ENCODE measurements at places on chromosomes 7 and 10.

DNA sequence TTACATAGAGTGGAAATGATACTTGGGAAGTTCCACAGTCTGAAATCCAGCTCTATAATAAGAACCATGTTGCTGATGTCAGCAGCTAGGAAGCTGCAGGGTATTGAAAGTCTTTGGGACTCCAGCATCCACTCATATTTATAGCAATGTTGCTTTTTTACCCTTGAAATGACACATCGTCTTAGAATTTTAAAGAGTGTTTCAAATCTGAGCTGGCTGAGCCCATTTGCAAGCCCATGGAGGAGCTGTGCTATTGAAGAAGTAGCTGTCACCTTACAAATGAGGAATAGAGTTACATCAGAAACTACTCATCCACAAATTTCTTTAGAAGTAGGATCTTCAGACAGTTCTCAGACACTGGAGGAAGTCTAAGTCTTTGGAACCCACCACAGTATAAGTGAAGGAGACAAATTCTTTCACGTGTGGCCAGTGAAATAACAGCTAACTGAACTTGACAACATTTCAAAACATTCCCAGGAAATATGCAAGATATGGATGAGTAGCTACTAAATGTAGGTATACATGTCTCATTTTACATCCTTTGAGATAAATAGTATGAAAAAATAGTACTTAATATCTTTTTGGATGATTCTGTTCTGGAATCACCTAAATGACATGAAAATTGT is 203.6 kb downstream of the ZNF365 start:
- no peak for DNase-seq

GRCh38 chr7:135558337-135558767 is 635 bp downstream of the NUP205 start:
- DNase-seq, result peak; percentile 20

- DNase-seq, result no peak
Measured at GRCh38 chr7:23247603-23248335, 1.2 kb downstream of the GPNMB start.

- DNase-seq, result no peak
Measured at GRCh38 chr7:21642422-21642821, 99.6 kb downstream of the DNAH11 start.

DNA sequence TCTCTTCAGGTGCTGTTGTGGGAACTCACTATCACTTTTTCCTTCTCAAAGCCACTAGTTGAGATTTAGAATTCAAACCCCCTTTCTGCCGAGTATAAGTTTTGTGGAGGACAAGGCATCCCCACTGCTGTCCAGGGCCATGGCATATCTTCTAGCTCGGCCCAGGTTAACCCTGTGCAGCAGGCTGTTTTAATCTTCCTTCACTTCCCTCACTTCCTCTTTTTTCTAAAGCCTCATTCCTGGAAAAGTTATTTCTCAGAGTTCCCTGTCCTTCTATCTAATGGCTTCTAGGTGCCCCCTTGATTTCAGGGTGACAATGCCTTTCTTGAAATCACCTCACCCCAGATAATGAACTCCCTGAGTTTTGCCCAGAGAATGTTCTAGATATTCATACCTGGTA is 222.3 kb downstream of the SNX10 start:
- no peak for DNase-seq

DNA sequence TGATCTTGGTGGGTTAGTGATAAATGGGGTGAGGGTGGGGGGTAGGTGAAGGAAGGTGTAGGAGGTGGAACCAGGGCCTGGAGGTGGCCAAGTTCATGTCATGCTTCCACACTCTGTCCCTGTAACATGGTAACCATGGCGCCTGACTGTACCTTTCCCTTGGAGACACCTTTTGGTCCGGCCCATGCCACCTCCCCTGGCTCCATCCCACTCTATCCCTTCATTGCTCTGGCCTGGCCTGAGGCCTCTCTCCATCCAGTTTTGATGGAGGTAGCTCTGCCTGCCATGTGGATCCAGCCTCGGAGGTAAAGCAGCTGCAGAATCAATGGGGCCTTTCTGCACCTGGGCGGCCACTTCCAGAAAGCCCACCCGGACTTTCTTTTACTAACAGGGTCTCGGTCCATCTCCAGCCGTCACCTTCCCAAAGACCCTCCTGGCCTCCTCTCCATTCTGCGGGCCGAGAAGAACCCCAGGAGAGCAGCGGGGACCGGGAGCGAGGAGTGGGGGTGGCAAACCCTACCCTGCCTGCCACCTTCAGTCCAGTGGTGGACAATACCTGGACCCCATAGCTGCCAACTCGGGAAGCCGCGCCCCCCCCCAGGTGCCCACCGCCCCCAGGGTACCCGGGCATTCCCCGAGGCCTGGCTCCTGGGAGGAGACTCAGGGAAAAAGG is 504 bp upstream of the TRRAP start:
- no peak for DNase-seq

DNA sequence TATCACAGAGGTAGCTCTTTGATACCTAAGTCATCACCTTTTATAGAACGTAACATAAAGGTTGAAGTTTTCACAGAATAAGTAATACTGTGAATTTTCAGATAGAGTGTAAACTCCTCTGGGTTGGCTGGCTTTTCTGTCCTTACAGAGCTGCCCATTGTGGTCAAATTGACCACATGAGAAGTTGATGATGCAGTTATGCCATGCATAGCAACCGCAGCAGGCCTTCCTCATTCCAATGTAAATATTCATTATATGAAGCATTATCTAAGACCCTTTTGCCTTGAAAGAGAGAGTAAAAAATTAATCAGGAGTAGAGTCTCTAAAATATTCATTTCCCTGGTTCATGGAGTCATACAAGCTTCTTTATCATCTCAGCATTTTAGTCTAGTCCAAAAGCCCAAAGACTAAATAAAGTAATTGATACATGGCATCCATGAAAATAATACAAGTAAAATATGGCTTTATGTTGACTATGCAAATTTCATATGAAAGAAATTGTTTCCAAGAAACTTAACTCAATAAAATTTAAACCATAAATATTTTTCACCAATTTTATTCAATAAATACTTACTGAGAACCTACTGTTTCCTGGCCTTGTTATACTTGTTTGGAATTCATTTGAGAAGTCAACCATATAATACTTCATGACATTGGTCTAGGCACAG is 516.4 kb downstream of the PCDH15 start:
- DNase-seq, result no peak

DNA sequence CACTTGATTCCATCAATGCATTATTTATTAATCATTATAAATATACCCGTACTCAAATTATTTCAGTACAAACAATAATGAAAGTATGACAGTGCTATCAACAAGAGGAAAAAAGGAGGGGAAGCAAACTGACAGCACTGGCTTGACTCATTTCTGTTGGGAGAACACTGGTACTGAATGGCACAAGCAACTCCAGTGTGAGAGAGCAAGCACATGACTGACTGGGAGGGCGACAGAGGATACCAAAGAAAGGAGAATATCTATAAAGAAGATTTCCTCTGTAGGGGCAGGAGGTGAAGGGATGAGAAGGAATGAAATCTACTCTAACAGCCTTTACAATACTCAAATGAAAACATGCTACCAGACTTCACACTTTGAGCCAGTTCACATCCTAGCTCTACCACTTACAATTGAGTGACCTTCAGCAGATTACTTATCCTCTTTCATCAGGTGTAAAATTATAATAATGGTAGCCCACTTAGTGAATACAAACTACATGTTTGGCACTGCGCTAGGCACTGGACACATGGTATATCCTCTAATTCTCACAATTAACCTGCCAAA is 1.5 kb downstream of the USP54 start:
- DNase-seq, result no peak

DNA sequence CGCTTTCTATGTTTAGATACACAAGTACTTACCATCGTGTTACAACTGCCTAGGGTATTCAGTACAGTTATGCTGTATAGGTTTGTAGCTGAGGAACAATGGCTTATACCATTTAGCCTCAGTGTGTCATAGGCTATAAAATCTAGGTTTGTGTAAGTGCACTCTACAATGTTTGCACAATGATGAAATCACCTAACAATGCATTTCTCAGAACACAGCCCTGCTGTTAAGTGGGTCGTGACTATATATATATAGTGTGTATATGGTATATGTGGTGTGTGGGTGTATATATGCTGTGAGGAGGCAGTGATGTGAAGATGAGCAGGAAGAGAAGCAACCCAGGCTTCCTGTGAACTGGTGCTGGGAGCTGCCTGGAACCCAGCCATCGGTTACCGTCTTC is 65.6 kb upstream of the MKI67 start:
- no peak for DNase-seq

GRCh38 chr7:26497801-26498596 is 206.3 kb downstream of the SNX10 start:
- DNase-seq, result no peak

GRCh38 chr10:120508393-120508792 is 51.4 kb downstream of the PLPP4 start:
- DNase-seq, result no peak

- DNase-seq, result no peak
Measured at GRCh38 chr10:118210276-118210675, 131.8 kb downstream of the FAM204A start.

DNA sequence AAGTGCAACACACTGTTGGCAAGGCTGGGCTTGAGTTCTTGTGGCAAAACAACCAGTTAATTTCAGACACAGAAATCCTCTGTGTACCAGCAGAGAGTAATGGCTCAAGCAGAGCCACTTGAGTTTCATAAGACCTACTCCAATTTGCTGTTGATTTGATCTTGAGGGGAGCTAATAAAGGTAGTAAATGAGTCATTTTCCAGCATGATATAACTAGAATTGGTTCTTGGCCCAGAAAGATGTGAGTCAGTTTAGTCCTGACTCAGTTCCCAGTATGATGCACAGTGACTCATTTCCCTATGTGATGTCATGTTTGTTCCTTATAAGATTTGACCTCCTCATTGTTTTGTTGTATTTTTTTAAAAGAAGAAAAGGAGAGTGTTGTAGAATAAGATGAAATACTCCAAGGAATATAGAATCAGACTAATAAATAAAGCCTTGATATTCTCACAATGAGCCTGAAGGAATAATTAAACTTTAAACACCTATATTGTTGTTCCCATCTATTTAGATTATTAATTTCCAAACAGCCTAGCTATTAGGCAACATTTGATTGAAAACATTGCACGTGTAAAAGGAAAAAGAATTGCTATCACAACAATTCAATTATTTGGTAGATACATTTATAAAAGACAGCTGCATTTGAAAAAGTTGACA is 186.2 kb downstream of the REEP3 start:
- DNase-seq, result no peak

DNA sequence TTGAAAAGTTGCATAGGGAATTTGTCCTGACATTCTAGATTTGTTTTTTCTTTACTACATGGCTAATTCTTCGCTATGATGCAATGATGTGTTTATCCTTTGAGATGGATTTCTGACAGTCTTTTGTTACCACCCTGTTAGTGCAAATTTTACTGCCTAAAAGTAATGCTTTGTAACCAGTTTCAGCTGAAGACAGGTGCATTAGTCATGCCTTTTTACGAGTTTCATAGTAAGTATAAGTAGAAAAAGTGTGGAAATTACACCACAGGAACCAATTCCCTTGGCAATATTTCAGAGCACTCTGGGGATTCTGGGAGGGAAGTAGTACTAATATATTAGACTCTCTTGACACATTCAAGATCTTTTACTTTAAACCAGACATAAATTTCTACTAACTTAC is 257.8 kb upstream of the DKK1 start:
- DNase-seq, result no peak

DNA sequence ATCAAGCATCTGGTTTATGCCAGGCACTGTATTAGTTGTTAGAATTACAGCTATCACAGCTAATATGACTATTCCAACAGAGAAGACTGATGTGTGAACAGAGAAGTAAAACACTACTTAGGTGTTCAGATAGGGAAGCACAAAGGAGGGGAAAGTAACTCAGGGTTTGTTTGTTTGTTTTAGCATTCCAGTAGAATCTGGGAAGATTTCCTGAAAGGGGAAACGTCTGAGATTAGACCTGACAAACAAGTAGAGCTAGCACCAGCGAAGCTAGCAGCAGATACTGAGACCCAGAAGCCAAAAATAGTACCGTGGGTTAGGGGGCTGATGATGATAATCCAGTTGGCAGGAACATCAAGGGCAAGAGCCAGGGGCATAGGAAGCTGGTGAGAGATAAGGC is 28.8 kb upstream of the KLHL7 start:
- DNase-seq, result no peak

All from stimulated activated CD8-positive, alpha-beta memory T cell treated with anti-CD3 and anti-CD28 coated beads, Interleukin-4, amount 100 ng/mL, for 1 hour (primary cell).